Activated CD8-positive, alpha-beta memory T cell treated with anti-CD3 and anti-CD28 coated beads for 48 hours (primary cell): ENCODE measurements at places on chromosomes 7 and 10.

DNA sequence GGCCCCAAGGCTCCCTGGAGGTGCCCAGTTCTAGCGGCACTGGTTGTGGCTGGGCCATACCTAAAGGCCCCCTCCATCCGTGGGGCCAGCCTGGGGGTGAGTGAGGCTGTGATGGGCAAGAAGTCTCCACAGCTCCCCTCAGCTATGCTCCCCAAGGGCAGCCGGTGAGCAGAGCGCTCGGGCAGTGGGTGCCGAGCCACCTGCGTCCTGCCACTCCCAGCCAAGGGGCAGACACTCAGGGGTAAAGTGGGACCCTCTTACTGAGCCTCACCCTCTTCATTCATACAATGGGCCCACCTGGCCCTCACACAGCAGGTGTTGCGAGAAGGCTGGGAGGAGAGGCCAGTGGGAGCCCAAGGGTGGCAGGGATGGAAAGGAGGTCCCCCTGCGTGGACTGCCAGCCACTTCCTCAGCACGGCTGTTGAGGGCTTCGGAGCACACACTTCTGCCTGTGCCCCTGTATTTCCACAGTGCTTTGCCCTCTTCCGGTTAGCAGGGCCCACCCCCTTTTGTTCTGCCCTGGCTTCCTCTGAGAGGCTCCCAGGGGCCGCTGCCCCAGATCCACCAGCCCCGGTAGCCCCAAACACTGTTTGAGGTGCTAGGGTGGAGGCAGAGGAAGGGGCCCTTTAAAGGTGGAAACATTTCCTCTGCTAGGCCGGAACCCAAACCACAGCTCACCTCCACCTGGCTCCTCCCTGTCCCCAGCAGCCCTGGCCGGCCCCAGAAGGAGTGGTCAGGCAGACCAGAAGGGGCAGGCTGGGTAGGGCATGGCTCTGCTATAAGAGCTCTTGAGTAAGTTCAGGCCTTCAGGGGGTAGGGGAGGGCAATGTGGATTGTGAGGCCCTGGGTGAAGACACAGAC is 16.4 kb upstream of the C10orf105 start:
- no peak for DNase-seq

- no peak for DNase-seq
Measured at GRCh38 chr7:81161451-81162075, 242.7 kb upstream of the SEMA3C start.

- DNase-seq, result no peak
Measured at GRCh38 chr7:132436121-132436520, 140.1 kb downstream of the PLXNA4 start.

DNA sequence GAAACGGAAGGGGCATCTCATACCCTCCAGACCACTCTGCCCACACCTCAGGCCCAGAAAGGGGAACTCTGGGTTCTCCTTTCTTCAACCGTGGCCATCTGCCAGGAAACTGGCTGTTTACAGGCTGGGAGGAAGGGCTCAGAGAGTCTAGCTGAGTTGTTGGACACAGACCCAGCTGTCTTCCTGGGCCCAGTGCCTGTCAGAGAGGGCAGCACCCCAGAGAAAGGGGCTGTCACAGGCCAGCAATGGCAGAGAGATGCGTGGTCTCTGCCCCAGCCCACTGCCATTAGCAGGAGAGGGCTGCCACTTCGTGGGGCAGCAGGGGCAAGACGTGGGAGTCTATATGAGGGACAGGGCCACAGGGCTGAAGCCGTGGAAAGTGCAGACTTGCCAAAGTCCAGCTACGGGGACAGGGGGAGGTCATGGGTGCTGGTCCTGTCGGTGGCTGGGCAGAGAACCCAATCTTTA is 11.0 kb downstream of the GRID1 start:
- no peak for DNase-seq

- no peak for DNase-seq
Measured at GRCh38 chr7:7323352-7323751, 141.0 kb downstream of the C1GALT1 start.

- DNase-seq, result no peak
Measured at GRCh38 chr7:72249106-72249505, 163.0 kb downstream of the CALN1 start.

DNA sequence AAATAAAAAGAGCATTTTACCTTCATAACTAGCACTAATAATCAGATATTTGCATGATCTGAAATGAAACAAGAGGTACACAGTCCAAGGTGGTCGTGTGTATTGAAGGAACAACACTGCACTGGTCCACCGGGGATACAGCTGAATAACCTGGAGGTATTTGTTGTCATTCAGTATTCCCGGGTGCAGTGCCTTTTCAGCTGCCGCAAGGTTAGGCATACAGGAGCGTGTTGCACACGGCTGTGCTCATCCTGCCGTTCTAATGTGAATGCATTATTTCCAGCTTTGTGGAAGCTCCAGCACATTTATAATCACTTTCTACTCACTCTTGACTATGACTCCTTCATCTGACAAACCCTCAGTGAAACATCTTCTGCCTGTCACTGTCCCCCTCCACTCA is 377.8 kb downstream of the GFRA1 start:
- DNase-seq, result no peak

DNA sequence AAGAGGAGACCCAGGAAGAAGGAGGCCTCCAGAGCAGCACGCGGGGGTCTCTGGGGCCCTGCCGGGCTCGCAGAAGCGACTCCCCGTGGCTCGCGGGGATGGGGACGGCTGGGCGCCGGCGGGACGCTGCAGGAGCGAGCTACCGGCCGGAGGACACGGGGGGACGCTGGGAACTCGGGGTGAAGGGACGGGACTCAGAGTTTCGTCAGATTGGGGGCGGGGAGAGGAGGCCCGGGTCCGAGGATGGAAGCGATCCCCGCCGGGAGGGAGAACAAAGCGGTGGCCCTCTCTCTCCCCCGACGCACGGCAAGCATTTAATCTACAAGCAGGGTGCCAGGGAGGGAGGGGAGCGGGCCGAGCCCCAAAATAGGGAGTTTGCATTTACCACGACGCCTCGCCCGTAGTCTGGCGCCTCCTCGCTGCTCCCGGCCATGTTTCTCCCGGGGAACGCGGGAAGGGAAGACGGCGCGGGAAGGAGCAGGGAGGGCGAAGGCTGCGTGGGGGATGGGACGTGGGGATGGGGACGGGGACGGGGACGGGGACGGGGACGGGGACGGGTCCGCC is at the start of gene PRTFDC1:
Gene PRTFDC1 (minus strand): TSS at position 464 of the 564 bp plus-strand sequence. CDS start 31 bp downstream, at position 433.
- no peak for DNase-seq

DNA sequence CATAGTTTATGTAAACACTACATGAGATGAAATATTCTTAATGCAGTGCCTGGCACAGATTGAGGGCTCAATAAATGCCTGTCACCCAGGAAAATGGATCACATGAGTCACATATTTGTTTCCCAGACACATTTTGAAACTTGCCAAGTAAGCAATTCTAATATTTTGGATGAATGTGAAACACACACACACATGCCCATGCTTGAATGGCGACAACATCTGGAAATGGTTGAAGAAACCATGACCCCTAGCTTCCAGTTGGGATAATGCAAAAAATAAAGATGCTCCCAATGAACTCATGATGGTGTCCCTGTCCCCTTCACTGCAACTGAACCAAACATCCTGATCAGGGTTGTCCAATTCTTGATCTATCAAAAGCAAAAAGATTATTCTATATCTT is 797.3 kb downstream of the XPNPEP1 start:
- no peak for DNase-seq

DNA sequence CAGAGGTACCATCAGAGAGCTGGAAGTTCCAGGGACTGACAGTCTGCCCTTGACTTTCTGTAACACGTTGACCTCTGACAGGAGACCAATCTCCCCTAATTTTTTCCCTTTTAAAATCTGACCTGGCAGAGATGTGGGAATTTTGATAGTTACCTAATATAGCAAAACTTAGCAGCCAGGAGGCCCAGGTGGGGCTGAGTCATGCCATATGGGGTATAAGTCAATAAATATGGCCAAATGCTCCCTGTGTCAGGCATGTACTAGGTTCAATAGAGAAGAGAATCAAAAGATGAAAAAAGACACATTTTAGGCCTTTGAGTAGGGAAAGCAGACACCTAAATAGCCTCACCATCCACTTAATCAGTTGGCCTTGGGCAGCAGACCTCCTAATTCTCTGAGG is 6.1 kb upstream of the GRK5 start:
- no peak for DNase-seq

- DNase-seq, result no peak
Measured at GRCh38 chr10:128029731-128030369, 96.4 kb downstream of the MKI67 start.
